ENCODE measurements at places on chromosomes 16 and 17.

DNA sequence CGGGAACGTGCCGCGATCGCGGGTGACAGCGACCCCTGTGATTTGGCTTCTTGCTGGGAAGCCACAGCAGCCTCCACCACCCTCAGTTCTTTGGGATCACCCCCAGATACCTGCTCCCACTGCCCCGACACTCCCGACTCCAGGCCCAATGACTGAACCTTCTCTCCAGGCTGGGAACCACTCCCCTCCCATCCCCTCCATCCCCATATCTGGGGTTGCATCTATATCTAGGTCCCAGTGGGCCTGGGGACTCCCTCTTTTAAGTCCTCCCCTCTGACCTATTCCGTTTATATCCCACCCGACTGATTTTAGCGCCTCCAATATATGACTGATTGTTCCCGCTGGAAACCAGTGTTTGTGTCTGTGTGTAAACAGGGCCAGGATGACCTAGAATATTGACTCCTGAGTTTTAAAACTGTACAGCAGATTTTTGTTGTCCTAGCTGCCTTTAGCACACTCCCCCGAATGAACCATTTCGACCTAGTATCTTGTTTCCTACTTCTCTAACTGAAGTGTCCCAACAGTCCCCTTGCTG, 667 bp downstream of the PSMD3 start:
- no peak for DNase-seq

- DNase-seq = no peak
Measured at GRCh38 chr16:89417352-89417751, 73.0 kb downstream of the ANKRD11 start.

DNA sequence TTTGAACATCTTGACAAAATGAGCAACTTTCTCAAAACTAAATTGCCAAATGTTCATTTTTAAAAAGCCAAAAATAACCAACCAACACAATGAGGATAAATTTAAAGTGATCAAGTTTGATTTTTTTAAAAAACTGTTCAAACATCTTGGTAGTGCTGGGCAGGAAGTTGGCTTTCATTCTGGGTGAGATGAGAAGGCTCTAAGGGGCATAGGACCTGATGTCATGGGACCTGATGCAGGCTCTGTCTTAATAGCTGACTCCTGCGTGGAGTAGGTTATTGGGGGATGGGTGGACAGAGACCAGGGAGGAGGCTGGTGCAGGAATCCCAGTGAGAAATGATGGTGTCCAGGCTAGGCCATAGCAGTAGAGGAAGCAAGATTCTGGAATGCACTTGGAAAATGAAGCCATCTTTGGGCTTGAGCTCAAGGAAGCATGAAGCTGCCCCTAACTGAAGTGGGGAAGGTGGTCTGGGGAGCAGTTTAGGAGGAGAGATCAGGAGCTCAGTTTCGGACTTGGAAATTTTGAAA, 20.4 kb downstream of the NLRC5 start:
- DNase-seq = no peak

GRCh38 chr16:49603956-49604355, 230.4 kb downstream of the C16orf78 start:
- no peak for DNase-seq

GRCh38 chr16:11140098-11140375, 116.0 kb downstream of the SOCS1 start:
- no peak for DNase-seq

- DNase-seq = no peak
Measured at GRCh38 chr17:46124695-46125592, 68.3 kb downstream of the KANSL1 start.

GRCh38 chr17:58265271-58265670, 15.5 kb downstream of the MPO start:
- DNase-seq = no peak

GRCh38 chr17:48633266-48633677, 7.1 kb upstream of the HOXB9 start:
- DNase-seq = no peak

GRCh38 chr17:29612094-29612403, 10.7 kb downstream of the CORO6 start:
- no peak for DNase-seq

DNA sequence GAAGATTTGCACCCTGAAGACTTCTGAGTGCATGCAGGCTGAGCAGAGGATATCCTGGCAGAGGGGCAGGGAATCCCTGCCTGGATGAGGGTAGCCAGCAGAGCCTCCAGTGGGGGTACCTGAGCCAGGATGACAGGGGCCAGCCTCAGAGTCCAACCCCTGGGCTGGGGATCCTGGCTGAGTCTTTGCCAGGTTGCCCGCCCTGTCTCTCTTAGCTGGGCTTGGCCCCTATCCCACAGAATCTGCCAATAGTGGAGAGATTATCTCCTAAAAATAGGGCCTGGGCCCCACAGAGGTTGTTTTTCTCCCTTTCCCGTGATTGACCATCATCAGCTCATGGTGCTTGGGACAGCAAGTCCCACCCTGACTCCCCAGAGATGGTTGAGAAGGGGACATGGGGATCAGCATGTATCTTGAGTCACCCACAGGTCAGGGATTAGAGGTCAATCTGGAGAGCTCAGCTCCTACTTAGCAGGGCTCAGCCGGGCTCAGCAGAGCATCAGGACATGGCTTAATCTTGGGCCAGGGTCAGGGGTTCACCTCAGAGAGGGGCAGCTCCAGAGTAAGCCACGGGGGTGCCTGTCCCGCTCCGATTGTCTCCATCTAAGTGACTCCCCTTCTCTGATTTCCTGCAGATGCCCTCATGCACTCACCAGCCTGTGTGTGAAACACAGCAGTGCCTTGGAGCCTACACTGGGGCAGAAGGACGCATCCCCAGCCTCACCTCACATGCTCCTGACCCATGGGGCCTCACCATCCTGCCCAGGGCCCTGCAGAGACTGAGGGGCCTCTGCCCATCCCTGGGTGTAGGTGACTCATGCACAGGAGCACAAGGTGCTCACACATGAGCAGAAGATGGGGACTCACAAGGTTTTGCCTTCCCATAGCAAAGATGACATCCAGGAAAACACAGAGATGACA, 11.5 kb downstream of the CDH16 start:
- DNase-seq = no peak

GRCh38 chr17:68699936-68700335, 98.8 kb upstream of the FAM20A start:
- no peak for DNase-seq

GRCh38 chr17:73580073-73580710, 64.1 kb downstream of the SDK2 start:
- no peak for DNase-seq

GRCh38 chr16:278863-279366, 1.5 kb upstream of the ARHGDIG start:
- no peak for DNase-seq

DNA sequence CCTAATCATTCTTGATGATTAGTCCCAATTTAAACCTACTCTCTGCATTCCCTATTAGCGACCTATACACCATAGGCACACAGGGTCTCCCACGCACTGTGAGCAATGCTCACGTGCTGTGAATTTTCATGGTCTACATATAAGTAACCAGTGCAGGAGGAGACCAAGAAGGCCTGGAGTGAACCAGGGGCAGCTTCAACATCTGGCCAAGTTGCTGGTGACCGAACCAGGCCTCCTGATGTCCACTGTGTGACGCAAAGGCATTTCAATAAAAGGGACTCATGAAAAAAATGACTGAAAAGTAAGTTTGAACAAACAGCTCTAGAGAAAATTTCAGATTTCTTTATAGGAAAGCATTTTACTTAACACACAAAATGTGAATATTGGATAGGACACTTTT, 107.0 kb downstream of the ZFHX3 start:
- no peak for DNase-seq

GRCh38 chr17:75178453-75178852, 4.3 kb downstream of the SUMO2 start:
- no peak for DNase-seq

- DNase-seq = no peak
Measured at GRCh38 chr17:32871746-32872145, 5.2 kb downstream of the MYO1D start.

GRCh38 chr17:73801455-73802100, 157.3 kb upstream of the SDK2 start:
- no peak for DNase-seq

- DNase-seq = no peak
Measured at GRCh38 chr16:51051671-51052070, 99.4 kb downstream of the SALL1 start.

GRCh38 chr16:77657016-77657415, 65.3 kb upstream of the NUDT7 start:
- DNase-seq = no peak

DNA sequence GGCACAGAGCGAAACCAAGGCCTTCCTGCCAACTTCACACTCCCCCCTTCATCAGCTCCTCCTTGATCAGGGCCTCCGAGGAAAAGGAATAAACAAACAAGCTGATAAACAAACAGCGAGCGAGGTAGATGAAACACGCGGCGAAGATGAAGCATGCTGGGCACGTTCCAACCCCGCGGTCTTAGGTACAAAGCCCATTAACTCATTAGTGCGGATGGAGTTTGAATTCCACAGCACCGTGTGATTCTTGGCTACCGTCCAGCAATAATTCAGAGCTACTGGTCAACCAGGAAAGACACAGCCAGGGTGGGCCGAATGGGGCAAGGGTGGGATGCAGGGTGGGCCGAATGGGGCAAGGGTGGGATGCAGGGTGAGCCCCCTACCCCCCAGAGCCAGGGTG, 67.3 kb downstream of the RBFOX3 start:
- DNase-seq = no peak

GRCh38 chr16:65044873-65045272, 77.0 kb downstream of the CDH11 start:
- no peak for DNase-seq

DNA sequence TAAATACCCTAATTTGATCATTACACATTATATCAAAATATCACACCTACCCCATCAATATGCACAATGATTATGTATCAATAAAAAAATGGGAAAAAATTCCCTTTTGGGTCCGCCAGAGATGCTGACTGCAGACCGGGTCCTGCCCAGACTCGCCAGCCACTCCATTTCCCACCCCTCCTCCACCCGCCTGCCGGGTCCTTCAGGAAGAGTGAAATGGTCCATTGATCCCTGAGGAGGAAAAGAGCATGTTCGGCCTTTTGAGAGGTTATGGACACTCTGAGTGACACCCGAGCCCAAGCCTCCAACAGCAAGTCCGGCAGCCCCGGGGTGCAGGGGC, 123.9 kb upstream of the ZFHX3 start:
- no peak for DNase-seq

DNA sequence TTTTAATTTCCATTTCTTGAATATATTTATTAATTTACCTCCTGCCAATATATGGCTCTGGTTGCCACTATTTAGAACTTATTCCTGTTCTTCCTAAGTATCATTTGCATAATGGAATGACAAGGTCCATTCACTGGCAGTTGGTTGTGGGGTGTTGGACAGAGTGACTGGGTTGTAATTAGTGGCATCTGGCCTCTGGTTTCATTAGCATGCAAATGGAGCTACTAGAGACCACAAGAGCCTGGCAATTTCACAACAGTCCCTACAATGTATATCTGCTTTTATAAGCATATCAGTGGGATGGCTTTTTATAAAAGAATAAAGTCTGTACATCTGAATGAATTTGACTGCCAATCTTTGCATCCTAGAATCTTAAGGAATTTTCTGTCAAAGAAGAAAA, 1030.9 kb upstream of the CDH8 start:
- peak; percentile 69 for DNase-seq

GRCh38 chr16:81313701-81314602, 810 bp upstream of the GAN start:
- DNase-seq = peak; percentile 75

GRCh38 chr16:2973093-2973492, 3.9 kb downstream of the PAQR4 start:
- no peak for DNase-seq

DNA sequence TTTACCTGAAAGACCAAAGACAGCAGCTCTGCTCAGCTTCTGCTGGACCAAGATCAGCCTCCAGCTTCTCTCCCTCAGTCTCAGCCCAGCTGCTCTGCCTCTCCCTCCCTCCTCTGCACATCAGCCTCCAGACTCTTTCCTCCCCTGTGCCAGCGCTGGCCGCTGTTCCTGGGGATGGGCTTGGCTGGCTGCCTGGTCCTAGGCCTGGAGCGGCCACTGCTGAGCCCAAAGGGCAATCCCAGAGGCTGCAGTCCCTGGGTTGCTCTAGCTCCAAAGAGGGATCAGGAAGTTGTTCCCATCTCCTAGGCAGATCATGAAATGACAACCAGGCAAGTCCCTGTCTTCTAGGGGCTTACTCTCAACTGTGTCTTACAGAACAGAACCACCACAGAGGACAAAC, 31.3 kb downstream of the DCUN1D3 start:
- no peak for DNase-seq

DNA sequence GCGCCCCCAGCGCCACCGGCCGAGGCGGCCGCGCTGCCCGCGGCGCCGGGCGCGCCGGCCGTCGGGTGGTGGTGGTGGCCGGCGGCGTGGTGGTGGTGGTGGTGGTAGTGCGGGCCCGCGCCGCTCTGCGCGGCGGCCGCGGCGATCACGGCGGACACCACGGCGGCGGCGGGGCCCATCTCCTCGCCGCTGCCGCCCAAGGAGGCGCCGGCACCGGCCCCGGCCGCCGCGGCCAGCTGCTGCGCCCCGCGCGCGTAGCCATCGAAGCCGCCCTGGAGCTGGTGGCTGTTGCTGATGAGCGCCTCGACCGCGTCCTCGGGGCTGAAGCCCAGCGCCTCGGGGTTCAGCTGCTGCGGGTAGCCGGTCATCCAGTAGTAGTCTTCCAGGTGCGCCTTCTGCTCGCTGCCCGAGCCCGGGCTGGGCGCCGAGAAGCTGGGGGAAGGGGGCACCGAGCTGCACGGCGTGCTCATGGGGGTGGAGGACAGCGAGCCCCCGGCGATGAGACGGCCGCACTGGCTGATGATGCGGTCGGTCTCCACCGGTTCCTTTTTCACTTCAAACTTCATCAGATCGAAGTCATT, 1.2 kb downstream of the MAF start:
- no peak for DNase-seq

DNA sequence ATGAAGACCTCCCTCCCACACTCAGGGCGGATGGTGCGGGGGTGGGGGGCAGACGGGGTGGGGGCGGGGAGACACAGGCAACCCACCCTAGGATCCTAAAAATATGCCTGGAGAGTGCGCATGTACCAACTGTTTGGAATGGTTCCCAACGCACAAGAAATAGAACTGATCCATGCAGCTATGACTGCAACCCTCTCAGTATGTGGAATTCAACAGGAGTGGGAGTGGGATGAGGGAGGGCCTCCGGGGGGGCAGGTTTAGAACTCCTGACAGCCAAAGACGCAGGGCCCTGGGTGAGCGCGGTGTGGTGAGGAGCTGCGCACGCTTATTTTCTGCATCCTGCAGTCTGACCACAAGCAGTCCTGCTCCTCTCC, 1.1 kb upstream of the P2RX5 start:
- no peak for DNase-seq

DNA sequence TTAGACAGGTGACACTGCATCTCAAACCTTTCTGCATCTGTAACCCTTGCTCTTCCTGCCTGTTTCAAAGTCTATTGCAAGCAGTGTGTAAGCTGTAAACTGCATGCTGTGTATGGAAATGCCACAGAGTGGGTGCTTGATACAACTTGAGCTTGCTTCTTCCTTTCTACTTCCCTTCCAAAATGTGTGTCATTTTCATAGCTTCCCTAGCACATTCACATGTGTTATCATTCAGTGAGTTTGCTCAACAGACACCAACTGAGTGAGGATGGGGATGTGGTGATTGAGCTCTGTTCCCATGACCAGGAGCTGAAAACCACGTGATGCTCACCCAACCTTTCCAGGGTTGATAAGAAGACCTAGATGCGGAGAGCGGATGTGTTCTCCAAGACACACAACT, 111.1 kb downstream of the VAT1L start:
- DNase-seq = no peak

- DNase-seq = peak; percentile 87
Measured at GRCh38 chr17:62188713-62189112, 123.6 kb upstream of the MED13 start.

Measured in HAP-1 (cell line).